Stimulated activated CD4-positive, alpha-beta T cell treated with anti-CD3 and anti-CD28 coated beads, Interleukin-2, amount 100 ng/mL, for 4 hours (primary cell): ENCODE measurements at places on chromosomes 13 and 19.

- no peak for DNase-seq
Measured at GRCh38 chr13:108597943-108598342, 31.5 kb upstream of the MYO16 start.

GRCh38 chr13:74136084-74136658, 2.0 kb upstream of the KLF12 start:
- no peak for DNase-seq

DNA sequence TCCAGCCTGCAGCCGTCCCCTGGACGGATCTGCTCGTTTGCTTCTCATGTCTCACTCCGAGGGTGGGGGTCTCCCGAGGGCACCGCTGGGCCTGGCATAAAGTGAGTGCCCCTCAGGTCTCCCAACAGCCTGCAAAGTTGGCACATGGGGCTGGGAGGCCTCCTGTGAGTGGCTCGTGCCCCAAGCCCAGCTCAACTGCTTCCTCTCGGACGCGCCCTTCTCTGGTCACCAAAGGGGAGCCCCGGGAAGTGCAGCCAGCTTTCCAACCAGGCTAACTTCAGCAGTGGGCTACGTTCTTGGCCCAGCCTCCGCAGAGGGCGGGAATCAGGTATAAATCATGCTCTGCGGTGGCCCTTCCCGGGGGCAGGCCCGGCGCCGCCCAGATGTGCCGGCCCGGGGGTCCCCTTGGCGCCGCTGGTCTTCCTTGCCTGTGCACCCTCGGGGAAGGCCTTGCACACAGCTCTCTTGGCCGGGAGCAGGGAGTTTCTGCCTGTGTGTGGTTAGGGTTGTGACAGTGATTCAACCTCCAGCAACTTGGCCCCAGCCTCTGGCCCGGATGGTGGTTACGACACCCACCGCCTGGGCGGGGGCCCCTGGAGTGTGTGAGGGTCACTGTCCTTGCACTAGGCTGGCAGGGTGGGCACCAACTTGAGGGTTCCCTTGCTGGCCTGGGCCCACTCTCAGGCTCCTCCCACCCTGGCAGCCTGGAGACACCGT, 20.7 kb downstream of the CEBPG start:
- no peak for DNase-seq

DNA sequence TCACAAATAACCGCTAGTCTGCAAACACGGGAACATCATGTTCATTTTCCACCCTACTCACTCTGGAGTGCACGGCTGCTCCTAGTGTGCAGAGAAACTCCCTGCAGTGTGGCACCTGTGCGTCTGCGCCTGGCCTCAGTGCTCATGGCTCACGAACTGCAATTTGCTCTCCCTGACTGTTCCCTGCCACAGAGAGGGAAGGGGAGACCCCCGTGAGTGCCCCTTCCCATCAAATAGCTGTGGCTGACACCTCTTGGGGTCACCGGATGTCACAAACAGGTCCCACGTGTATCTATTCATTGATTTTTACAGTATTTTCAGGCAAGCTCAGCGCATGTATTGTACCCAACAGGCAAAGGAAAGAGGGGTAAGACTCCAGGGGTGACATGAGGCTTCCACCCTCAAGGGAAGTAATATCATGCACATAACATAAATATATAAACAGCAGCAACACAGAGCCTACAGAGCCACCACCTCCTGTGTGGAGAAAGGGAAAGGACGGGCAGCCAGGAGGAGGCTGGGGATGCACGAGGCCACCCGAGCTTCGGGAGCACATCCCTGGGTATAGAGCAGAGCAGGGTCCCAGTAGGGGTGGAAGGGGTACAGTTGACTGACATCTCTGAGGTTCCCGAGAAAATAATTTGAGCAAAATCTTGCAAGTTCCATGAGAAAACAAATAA, 140.3 kb upstream of the SOX1 start:
- no peak for DNase-seq

- DNase-seq = no peak
Measured at GRCh38 chr19:40279761-40280607, 5.2 kb downstream of the AKT2 start.

DNA sequence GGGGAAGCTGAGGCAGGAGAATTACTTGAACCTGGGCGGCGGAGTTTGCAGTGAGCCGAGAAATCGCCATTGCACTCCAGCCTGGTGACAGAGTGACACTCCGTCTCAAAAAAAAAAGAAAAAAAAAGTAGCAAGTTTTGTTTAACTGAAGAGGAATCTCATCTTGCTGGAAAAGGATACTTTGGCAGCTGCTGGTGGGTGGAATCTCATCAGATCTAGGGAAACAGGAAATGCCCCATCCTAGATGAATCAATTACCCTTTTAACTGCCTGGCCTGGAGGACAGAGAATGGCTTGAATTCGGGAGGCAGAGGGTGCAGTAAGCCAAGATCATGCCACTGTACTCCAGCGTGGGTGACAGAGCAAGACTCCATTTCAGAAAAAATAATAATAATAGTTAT, 8.4 kb downstream of the ZNF320 start:
- DNase-seq = no peak

DNA sequence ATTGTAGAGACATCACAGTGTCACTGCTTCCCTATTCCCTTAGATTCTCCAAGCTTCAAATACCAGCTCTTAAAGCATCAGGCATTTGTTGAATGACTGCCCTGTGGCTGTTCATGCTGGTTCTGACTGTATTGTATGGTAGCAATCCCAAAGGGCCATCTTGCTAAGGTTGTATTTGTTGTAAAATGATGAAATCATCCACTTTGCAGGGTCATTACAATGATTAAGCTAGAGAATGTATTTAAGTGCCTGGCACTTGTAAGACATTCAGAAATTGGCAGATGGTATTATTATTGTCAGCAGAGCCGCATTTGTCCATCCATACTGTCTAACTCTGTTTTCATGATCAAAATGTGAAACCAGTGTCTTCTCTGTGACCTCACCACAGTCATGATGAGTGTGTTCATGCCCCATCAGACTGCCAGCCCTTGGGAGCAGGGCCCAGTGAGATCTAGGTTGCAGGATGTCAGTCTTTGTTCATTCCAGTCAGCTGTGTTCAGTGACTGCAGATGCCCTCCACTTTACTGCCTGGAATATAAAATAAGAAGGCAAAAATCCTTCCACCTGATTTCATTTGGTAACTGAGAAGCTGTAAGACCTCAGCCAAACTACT, 86.1 kb downstream of the DHRS12 start:
- no peak for DNase-seq

DNA sequence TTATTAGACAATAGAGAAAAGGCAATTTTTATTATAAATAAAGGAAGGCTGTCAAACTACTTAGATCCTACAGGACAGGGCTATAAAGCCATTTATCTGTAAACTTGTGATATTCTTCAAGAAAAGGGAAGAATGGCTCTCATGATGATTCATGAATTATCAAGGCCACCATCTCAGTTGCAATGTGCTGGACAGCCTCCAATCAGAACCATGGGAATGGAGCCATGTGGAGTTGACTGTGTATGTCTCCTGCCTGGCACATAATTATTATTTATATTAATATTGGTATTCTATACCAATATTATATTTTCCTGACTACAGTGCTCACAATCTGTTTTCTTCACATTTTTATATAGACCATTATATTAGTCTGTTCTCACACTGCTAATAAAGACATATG, 560.5 kb upstream of the MIR17HG start:
- no peak for DNase-seq

- DNase-seq = no peak
Measured at GRCh38 chr19:5293612-5294378, 46.8 kb downstream of the PTPRS start.

DNA sequence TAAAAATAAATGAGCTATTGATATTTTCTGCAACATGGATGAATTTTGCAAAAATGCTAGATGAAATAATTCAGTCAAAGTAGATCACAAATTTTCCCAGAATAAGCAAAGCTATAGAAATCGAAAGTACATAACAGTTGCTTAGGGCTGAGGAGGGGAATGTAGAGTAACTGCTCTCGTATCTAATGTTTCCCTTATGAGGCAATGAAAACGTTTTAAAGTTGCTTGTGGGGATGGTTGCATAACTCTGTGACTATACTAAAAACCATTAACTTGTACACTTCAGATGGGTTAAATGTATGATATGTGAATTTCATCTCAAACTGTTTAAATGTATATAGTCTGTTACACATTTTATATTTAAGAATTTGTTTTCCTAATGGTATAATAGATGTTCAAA, 231.7 kb downstream of the GGACT start:
- no peak for DNase-seq

- DNase-seq = no peak
Measured at GRCh38 chr13:75495938-75496337, 14.0 kb upstream of the TBC1D4 start.

DNA sequence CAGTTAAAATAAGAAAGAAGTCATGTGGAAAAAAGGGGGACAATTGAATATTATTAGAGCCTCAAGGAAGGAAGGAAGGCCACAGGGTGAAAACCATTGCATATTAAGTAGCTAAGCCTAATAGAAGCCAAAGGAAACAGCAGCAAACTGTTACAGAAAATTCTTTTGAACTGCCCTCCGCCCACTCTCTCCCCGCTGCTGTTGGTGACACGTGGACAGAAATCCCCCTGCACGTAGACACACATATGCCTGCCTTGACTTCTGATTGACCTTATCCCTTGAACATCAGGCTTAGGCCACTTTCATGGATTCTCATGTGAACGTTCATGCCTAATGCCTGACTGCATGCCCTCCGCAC, 229.1 kb downstream of the KCNRG start:
- DNase-seq = no peak

- no peak for DNase-seq
Measured at GRCh38 chr13:47903836-47904235, 97.2 kb downstream of the SUCLA2 start.

DNA sequence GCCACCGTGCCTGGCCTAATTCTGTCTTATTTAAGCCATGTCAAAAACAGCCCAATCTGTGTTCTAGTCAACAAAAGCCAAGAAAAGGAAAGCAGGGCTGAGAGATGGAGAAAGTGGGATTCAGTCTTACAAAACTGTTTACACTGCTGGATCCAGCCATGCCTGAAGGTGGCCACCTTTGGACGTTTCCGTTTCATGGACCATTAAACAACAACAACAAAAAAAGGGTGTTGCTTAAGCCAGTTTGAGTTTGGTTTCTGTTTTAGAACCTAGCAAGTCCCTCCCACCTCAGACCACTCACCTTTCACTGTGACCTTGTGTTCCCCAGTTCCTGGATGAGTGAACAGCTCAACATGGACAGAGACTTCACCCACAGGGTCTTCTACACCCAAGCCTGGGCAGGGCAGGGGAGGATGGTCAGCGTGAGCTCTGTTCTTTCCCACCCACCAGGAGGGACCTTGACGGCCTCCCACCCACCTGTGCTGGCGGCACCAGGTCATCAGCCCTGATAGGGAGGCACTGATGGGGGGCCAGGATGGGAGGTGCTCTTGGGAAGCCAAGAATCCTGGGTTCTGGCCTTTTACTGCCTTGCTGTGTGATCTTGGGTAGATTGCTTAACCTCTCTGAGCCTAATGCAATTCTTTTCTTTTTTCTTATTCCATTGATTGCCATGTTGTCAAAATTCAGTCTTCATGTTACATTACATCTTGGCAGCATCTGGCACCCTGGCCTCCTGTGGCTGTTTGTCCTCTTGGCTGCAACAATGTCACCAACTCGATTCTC, 56.2 kb downstream of the COLGALT1 start:
- no peak for DNase-seq

DNA sequence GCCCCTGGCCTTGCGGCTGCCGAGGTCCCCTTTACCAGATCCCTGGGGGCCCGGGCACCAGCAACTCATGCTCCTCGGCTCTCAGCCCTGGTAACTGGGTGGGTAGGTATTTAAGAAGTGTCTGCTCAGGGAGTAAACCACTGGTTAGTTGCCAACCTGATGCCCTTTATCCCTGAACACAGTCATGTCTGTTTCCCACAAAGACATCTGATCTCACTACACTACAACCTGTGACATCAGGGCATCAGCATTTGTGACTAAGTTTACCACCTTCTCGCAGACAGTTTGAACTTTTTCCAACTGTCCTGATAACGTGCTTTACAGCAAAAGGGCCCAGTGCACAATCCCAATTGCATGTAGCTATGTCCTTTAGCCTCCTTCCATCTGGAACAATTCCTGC, 22.0 kb downstream of the GGACT start:
- DNase-seq = no peak

DNA sequence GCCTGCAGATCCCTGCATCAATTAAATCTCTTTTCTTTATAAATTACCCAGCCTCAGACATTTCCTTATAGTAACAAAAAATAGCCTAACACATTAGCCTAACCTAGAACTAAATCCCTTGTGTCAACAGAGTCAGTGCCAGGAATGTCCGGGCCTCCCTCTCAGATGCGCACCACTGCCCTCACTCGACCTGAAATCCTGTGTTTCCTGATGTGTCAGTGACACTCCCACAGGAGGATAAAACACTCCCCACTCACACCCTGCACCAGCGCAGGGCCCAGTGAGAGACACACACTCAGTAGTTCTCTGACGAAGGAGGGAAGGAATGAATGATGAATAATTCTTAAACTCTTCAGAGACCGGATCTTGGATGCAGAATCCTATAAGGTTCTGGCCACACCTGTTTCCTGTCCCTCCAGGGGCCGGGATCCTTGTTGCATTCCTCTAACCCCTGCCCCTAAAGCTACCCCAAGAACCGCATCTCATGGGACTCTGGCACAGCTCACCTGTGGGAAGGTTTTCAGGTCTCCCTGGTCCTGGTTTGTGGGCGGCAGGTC, 3.1 kb downstream of the CEACAM3 start:
- DNase-seq = no peak

GRCh38 chr19:34359954-34360315, 5.1 kb upstream of the GPI start:
- no peak for DNase-seq

- DNase-seq = no peak
Measured at GRCh38 chr13:50713523-50714248, 129.8 kb downstream of the DLEU7 start.

DNA sequence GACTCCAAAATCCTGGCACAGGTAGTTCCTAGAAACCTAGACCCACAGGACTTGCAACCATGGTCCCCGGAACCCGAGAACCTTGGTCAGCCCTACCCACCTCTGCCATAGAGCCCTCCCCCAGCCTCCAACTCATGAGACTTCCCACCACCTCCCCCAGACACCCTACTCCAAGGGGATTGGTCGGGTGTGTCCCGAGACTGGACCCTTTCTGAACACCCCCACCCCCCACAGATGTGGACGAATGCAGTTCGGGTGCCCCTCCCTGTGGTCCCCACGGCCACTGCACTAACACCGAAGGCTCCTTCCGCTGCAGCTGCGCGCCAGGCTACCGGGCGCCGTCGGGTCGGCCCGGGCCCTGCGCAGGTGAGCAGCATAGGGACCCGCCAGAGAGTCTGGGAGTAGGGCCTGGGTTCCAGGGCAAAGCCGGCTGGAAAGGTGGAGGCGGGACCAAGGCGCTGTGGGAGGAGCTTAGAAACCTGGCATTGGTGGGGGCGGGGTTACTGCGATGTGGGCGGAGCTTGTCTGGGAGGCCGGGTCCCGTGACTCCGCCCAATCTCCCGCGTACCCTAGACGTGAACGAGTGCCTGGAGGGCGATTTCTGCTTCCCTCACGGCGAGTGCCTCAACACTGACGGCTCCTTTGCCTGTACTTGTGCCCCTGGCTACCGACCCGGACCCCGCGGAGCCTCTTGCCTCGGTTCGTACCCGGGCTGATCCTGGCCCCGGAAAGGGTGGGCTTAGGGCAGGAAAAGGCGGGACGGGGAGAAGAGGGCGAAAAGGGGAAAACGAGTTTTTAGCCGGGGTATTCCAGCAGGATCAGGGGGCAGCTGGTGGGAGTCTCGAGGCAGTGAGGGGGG, 11.9 kb downstream of the LTBP4 start:
- peak; percentile 79 for DNase-seq

GRCh38 chr19:5676772-5677105, 3.6 kb downstream of the MICOS13 start:
- DNase-seq = no peak
